ENCODE measurements at places on chromosomes 2 and 18. TPM values are rescaled to one million over a fixed set of nuclear protein-coding genes. Genes with fewer than 3 reads are reported as not detected.

EFEMP1 gene
- 14.0 TPM for total RNA-seq

GRCh38 chr18:13657974-13658373, 68.4 kb downstream of the FAM210A start:
- DNase-seq: no peak

CFAP221 gene
- 0.71 TPM for total RNA-seq

SH2D6 gene
- not detected for total RNA-seq

CD28 gene
- total RNA-seq: not detected

DNA sequence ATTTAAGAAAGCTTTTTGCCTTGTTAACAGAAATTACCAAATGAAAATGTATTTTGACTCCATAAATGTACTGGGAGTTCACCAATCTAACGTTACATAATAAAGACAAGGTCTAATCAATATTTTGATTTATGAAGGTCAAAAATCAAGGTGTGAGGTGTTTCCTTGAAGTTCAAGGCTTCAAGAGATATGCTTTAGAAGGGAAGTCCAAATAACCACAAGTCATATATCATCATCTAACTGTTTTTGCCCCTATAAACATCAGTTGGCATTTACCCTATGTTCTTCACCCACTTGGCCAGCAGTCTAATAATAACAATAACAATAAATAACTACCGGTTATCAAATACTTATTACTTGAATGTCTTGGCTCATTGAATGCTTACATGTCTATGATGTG, 196.1 kb upstream of the ID2 start:
- no peak for DNase-seq

DNA sequence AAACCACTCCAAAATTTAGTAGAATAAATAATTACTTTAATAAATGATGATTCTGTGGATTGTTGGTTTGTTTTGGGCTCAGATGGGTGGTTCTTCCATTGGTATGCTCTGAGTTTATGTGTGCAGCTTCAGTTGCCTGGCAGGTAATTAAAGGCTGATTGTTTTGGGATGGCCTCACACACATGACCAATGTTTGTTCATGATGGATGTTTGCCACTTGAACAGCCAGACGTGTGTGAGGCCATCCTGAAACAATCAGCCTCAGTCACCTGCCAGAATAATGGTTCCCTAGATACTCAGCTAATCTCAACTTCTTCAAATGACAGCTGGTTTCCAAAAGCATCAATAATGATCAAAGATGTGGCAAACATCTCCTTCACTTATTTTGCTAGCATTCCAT, 352.5 kb upstream of the GULP1 start:
- no peak for DNase-seq

DNA sequence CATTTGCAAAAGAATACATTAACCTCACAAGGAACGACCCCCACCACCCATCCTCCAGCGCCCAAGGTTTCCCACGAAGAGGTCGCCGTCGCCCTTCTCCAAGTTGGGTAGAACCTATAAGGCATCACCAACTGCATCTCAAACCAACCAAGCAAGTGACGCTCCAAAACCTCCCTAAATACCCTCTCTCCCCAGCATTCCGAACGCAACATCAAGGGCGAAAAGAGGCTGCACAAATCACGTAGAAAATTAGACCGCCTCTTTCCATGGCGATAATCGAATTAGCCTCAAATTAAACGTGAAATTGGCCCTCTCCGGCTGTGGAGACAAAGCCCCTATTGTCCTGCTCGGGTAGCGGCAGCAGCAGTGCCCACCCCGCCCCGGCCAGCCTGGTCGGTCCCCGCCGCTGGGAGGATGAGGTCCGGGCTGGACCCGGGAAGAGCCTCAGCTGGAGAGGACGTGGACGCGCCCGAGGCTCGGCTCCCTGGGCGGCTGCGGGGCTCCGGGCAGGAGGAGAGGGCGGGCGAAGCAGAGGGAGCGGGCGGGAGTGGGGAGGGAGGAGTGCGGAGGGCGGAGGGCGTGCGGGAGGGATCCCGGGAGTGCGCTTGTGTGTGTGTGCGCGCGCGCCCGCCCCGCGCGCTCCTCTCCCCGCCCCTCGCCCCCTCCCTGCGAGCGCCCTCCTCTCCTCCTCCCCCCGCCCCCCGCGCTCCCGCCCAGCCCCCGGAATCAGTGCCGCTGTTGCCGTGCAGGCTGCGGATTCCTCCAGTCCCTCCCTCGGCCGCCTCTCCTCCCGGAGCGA, at the start of gene SPTBN1:
SPTBN1 (plus strand) TSS at position 765 of the 799 bp plus-strand sequence. CDS start 70,092 bp downstream, outside the sequence.
- peak; percentile 70 for DNase-seq

DNA sequence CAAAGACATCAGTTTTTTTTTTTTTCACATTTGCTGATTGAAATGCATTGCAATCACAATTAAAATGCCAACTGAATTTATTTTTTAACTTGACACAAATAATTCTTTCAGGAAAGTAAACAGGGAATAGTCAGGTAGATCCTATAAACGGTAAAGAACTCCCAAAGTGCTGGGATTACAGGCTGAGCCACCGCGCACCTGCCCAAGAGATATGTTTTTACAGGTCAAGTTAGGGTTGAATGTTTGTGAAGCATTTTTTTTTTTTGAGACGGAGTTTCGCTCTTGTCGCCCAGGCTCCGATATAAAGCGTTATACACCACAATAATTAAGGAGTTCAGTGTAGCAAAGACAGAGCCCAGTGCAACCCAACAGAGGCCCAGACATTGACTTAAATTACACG, 15.1 kb downstream of the ITM2C start:
- DNase-seq: no peak

DNA sequence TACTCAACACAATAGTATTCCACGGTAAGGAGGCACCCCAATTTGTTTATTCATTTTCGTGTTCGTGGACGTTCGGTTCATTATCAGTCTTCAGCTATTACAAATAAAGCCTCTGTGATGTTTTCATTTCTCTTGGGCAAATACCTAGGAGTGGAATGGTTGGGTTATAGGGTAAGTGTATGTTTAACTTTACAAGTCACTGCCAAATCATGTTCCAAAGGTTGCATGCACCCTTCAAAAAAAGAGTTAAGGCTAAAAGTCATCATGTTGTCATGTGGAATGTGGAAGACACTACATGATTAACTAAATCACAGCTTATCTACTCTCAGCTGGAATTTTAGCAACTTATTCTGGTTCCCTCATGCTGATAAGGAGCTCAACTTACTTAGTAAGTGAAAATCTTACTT, 15.8 kb downstream of the INO80C start:
- no peak for DNase-seq

UGT1A5 gene
- total RNA-seq: not detected

MYL1 gene
- not detected for total RNA-seq

ZNF804A gene
- not detected for total RNA-seq

- peak; percentile 81 for DNase-seq
These were observed 121.1 kb upstream of the RMP24 start for GRCh38 chr18:35851286-35851970.

CPS1 gene
- 16.4 TPM for total RNA-seq

DNA sequence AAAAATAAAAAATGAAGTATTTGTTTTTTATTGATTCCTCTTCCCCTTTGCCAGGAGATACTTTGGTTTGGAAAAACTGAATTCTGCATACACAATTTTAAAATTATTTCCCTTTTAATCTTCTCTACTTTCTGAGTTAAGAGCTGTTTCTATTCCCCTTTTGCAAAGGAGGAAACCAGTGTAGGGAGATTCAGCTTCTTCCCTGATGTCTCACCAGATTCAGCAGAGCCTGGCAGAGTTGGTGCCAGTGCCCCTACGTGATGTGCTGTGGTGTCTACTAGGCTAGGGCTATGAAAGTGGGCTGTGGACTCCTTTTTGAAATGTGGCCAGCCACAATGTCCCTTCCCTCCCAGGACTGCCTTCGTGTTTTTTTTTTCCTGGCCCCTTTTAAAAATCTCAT, 2.4 kb downstream of the RPE start:
- no peak for DNase-seq

TUBB8B gene
- 0.36 TPM for total RNA-seq

DNA sequence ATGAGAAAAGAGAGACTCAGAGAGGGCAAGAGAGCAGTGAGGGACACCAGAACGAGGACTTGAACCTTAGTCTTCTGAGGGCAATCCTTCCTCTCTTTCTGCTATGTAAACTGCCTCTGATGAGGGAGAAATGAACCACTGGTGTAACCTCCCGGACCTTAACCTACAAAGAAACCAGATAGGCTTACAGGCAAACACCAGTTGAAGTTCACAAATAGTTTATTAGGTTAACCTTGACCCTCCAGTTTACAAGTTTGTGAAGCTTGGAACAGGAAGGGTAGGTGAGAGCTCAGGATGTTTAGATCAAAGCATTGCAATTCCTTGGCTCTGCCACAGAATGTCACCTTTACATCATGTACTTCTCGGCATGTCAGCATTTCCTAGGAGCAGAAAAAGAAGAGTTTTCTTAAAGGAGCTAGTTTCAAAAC, 486.4 kb upstream of the SPRED2 start:
- no peak for DNase-seq

- DNase-seq: no peak
These were observed 26.0 kb downstream of the STK25 start for GRCh38 chr2:241482126-241482955.

DNA sequence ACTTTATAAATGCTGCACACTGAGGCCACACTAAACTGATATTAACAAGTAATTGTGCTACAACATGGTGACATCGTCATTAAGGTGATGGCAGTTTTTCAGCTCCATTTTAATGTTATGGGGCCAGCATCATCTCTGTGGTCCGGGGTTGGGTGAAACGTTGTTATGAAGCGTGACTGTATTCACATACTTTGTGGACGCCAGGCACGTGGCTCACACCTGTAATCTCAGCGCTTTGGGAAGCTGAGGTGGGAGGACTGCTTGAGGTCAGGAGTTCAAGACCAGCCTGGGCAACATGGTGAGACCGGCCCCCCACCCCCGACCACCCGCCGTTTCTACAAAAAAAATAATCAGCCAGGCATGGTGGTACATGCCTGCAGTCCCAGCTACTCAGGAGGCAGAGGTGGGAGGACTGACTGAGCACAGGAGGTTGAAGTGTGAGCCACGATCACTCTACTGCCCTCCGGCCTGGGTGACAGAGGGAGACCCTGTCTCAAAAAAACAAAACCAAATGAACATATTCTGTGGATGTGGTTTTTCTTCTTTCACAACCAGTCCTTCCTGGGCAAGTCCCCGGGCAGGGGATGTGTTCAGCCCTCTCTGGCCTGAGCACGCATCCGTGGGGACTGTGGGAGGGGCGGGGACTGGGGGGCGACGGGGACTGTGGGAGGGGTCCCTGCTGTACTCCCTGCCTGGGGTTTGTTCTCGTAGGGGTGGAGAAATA, 12.9 kb upstream of the GAL3ST2 start:
- peak; percentile 38 for DNase-seq

GRCh38 chr18:76444446-76445105, 50.5 kb downstream of the ZNF516 start:
- no peak for DNase-seq

GRCh38 chr2:172554352-172555271, 1.3 kb upstream of the PDK1 start:
- no peak for DNase-seq

- no peak for DNase-seq
These were observed 356.6 kb upstream of the CELF4 start for GRCh38 chr18:37922162-37922561.

GALNT3 gene
- 22.6 TPM for total RNA-seq

ERBB4 gene
- 0.34 TPM for total RNA-seq

DNA sequence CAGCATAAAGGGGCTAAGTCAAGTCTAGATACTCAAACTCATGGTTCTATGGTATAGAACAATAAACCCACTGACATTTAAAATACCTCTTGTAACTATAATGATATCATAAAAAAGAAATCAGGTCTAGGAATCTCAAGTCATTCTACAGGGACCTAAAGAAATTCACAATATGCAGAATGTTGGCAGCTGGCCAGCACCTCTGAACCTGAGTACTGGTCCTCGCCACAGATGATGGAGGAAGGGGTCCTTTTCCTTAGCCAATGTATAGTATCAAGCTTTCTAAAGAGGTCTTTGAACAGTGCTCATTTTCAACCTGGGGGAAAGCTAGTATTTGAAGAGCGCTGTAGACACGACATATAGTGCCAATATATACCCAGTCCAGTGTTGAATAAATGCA, 108.4 kb upstream of the ITGB6 start:
- DNase-seq: no peak

DNA sequence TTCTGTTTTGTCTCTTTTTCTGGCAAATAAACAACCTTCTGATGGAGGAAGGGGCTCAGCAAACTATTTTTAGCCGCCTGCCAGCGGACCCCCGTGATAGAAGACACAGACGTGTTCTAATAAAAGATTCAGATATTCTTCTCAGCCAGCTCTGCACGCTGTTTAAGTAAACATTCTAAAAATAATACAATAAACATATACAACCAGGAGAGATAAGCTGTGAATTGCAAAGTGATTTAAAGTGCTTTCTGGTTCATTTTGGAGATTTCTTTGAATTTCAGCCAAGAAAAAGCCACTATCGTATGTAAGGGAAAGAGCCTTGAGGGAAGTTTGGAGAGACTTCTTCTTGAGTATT, 201.3 kb downstream of the EPHA4 start:
- no peak for DNase-seq

- peak; percentile 23 for DNase-seq
These were observed 178.0 kb downstream of the ASXL3 start for GRCh38 chr18:33755931-33756560.

BOLL gene
- not detected for total RNA-seq

GRCh38 chr2:108933691-108934117, 55.3 kb downstream of the EDAR start:
- no peak for DNase-seq

CGREF1 gene
- total RNA-seq: 3.4 TPM

DNA sequence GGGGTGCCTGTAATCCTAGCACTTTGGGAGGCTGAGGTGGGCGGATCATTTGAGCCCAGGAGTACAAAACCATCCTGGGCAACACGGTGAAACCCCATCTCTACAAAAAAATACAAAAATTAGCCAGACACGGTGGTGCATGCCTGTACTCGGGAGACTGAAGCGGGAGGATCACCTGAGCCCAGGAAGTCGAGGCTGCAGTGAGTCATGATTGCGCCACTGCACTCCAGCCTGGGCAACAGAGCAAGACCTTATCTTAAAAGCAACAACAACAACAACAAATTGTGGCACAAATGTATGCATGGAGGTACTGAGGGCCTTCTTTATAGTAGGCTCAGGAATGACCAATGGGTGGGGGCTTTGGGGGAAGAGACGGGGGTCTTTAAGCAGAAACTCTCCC, 38.5 kb downstream of the HPCAL1 start:
- no peak for DNase-seq

DNA sequence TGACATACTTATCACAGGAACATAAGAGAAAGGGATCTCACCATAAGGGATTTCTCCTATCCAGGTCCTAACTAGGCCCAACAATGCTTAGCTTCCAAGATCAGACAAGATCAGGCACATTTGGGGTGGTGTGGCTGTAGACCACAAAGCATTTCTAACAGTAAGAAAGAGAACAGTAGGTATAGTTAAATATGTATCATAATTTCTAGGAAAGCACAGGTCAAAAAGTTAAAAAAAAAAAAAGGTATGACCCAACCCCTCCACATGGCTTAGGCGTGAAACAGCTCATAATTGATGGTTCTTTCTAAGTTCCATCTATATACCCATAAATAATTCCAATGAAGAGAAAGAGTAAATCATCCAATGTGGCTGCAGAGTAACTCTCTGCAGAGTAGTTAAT, 6.9 kb downstream of the PRKD3 start:
- DNase-seq: no peak

All from H1 (cell line).